ENCODE measurements at places on chromosomes 7 and 10. TPM values are rescaled to one million over a fixed set of nuclear protein-coding genes. Genes with fewer than 3 reads are reported as not detected.
A peak's percentile ranks its signal among the peaks of the same experiment; 100 is the strongest.

The SHTN1 gene
- 14.9 TPM for total RNA-seq

The OR9A2 gene
- total RNA-seq, result 1.1 TPM

The BHLHA15 gene
- not detected for total RNA-seq

The EBLN1 gene
- total RNA-seq, result not detected

DNA sequence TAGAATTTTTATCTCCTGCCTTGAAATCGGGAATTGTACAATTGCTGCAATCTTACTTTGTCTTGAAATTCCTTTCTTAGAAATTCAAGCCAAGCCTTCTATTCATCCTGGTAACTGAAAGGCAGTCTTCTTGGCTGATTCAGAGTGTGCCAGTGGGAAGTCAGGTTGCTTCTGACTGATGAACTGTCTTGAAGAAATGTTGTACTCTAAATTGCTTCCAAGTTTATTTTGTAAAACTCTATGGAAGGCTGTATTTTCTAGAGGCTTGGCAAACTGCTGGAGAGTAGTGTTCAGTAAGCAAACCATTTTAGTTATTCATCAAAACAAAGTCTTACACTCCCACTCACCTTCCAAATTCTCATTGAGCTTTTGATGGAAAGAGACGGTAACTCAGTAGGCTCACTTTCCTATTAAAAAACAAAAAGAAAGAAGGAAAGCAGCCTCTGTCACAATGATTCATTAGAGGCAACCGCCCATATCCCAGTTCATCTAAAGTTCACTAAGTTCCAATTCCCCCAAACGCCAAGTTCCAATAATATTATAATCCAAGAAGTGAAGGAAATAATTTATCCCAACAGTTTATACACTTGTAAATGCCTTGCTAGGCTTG, 187.9 kb upstream of the MALRD1 start:
- peak; percentile 14 for DNase-seq

GRCh38 chr7:134750083-134751062, 29.1 kb upstream of the CALD1 start:
- DNase-seq, result no peak

The ZNF804B gene
- total RNA-seq, result 1.2 TPM
